ENCODE measurements at places on chromosomes 3 and 15. TPM values are rescaled to one million over a fixed set of nuclear protein-coding genes. Genes with fewer than 3 reads are reported as not detected.

Gene SERPINI2
- total RNA-seq, result not detected

Gene TICRR
- not detected for total RNA-seq

Gene IGF1R
- total RNA-seq, result 164 TPM

Gene SAMD7
- total RNA-seq, result not detected

Gene USP19
- total RNA-seq, result 72.3 TPM

Gene ST3GAL6
- total RNA-seq, result 9.2 TPM

Gene P2RY1
- 6.7 TPM for total RNA-seq

Gene MYZAP
- 2.3 TPM for total RNA-seq

Gene CELF6
- total RNA-seq, result 10.4 TPM

Gene SNTN
- not detected for total RNA-seq

Gene FAM162A
- 13.2 TPM for total RNA-seq

Gene MAP6D1
- total RNA-seq, result 0.42 TPM

Gene GRIP2
- 0.21 TPM for total RNA-seq
